ENCODE measurements at places on chromosomes 7 and 10.
A peak's percentile ranks its signal among the peaks of the same experiment; 100 is the strongest.

- no peak for DNase-seq
- H3K27me3 ChIP-seq = no peaks in the 10 kb centered on the region
- H3K27ac ChIP-seq = no peak overlapping the region
- peaks cover 15% of the 10 kb centered on the region for H3K4me1 ChIP-seq
Measured at GRCh38 chr10:114649217-114649903, 8.7 kb downstream of the ABLIM1 start.

- peaks cover 26% of the 10 kb centered on the region for H3K4me1 ChIP-seq
- peak overlapping the region; percentile 14 for H3K27ac ChIP-seq
- no peaks in the 10 kb centered on the region for H3K27me3 ChIP-seq
- H3K4me3 ChIP-seq = peak overlapping the region; percentile 1
Measured at GRCh38 chr7:115008465-115009114, 86.7 kb downstream of the MDFIC start.

- peaks cover 28% of the 10 kb centered on the region for H3K36me3 ChIP-seq
- no peak overlapping the region for H3K4me3 ChIP-seq
- no peaks in the 10 kb centered on the region for H3K4me1 ChIP-seq
Measured at GRCh38 chr10:71754562-71754961, 18.8 kb downstream of the VSIR start.

DNA sequence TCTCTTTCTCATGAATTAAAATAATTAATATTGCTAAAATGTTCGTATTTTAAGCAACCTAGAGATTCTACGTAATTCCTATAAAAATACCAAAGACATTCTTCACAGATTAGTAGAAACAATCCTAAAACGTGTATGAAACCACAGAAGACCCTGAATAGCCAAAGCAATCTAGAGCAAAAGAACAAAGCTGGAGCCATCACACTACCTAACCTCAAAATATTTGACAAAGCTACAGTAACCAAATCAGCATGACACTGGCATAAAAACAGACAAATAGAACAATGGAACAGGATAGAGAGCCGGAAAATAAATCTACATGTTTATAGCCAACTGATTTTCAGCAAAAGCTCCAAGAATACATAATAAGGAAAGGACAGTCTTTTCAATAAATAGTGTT, 105.5 kb upstream of the PTN start:
- no peak overlapping the region for H3K27ac ChIP-seq
- H3K4me1 ChIP-seq = peaks cover under 1% of the 10 kb centered on the region
- no peaks in the 10 kb centered on the region for H3K36me3 ChIP-seq

DNA sequence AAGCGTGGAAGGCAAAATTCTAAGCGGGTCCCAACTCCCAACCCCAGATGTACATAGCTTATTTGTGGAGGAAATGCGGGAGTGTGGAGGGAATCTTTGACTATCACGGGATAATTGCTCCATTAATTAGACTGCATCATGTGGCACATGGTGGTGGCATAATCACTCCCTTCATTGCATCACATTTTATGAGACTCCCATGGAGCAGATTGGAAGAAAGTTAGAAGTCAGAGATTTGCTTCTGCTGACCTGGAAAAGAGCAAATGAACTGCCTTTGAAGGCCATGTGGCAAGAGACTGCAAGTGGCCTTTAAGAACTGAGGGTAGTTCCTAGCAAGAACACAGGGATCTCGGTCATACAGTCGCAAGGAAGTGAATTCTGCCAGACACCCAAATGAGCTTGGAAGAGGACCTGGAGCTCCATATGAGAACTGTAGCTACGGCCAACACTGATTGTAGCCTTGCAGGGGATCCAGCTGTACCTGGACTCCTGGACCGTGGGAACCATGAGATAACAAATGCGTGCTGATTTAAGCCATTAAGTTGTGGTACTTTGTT, 37.1 kb upstream of the ITGB1 start:
- H3K36me3 ChIP-seq = no peaks in the 10 kb centered on the region
- peaks cover 3% of the 10 kb centered on the region for H3K4me1 ChIP-seq
- no peaks in the 10 kb centered on the region for H3K27me3 ChIP-seq
